Kidney (tissue), 22 donors: ENCODE measurements at places on chromosomes 7 and 10.
A peak's percentile ranks its signal among the peaks of the same experiment; 100 is the strongest.

DNA sequence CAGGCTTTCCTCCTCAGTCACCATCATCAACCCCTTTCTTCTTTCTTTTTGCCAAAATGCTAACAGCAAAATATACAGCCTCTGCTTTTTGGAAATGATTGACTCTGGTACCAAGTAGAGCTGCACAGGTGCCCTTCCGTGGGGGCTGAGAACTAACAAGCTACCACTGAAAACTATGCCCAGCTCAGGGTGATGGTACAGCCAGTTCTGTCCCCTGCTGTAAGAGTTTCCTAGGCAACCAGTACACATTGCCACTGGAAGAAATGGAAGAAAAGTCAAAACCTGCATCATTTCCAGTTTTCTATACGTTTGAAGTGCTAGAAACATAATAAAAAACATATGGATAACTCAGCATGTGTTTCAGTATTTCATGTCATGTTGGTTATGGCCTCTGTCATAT lies 297.5 kb downstream of the PRKG1 start:
- no peak for DNase-seq

DNA sequence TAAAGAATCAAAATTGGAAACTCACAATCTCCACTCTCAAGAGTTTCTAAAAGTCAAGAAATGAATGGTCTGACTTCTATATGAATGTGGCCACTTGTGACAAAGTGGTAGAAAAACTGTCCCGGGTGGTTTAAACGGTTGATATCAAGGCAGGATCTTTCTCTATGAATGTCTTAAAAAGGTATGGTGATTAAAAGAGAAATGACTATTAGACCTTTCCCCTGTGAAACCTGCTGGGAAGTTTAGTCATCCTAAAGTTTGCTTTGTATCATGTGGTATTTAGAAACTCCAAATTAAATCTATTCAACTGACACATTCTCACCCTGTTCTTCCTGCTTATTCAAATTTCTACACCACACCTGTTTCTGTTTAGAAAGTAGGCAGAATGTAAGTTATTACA lies 492.5 kb downstream of the XPNPEP1 start:
- no peak for DNase-seq

DNA sequence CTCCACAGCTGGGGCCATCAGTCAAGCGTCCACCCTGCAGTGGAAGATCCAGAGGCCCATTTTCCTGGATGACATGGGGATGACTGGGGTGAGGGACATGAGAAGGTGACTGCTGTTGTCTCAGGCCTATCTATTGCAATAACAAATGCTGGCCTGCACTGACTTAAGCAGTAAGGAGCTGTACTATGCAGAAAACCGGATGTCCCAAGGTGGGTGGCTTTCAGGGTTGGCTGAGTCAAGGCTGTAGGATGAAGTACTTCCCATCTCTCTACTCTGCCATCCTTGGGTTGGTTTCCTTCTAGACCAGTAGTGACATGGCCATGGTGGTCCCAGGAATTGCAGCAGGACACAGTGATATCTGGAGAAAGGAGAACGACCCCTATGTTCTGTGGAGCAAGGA lies 48.1 kb downstream of the NEURL1 start:
- no peak for DNase-seq

- DNase-seq: no peak
Measured at GRCh38 chr7:45192621-45193041, 35.0 kb downstream of the RAMP3 start.

DNA sequence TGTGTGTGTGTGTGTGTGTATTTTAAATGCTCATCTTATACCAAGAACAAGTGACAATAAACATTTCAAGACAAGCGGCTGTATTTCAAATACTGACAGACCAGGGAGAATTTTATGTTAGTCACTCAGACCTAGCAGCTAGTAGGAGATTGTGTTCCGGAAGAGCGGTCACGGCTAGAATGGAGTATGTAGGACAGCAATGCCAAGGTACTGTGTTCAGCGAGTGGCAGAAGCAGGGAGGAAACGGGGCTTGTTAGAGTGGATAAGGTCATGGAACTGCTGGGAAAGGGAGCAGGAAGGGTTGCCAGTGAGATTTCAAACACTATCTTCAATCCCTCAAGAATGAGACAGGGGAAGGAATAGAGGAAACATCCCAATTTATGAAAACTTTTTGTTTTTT lies 260.5 kb upstream of the PITRM1 start:
- DNase-seq: peak; percentile 82

- no peak for DNase-seq
Measured at GRCh38 chr10:70601746-70602145, 795 bp downstream of the PRF1 start.

- DNase-seq: no peak
Measured at GRCh38 chr10:12638103-12638502, 288.8 kb downstream of the CAMK1D start.

GRCh38 chr10:30415593-30415992 lies 18.4 kb upstream of the MAP3K8 start:
- no peak for DNase-seq

DNA sequence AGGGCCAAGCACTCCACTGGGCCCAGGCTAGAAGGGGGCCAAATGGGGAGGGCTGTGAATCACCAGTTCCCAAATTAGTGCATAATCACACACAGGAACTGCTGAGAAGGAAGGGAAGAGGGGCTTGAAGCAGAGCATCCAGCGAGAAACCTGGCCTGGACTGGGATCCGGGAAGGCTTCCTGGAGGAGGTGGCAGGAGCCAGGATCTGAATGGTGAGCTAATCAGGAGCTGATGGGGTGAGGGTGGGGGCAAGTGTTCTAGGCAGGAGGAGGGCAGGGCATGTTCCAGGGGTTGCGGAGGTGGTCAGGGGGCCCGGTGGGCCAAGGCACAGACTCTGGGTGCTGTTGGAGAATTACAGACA lies 12.6 kb downstream of the PWWP2B start:
- peak; percentile 42 for DNase-seq

GRCh38 chr7:157630301-157630853 lies 293.6 kb downstream of the DNAJB6 start:
- no peak for DNase-seq

DNA sequence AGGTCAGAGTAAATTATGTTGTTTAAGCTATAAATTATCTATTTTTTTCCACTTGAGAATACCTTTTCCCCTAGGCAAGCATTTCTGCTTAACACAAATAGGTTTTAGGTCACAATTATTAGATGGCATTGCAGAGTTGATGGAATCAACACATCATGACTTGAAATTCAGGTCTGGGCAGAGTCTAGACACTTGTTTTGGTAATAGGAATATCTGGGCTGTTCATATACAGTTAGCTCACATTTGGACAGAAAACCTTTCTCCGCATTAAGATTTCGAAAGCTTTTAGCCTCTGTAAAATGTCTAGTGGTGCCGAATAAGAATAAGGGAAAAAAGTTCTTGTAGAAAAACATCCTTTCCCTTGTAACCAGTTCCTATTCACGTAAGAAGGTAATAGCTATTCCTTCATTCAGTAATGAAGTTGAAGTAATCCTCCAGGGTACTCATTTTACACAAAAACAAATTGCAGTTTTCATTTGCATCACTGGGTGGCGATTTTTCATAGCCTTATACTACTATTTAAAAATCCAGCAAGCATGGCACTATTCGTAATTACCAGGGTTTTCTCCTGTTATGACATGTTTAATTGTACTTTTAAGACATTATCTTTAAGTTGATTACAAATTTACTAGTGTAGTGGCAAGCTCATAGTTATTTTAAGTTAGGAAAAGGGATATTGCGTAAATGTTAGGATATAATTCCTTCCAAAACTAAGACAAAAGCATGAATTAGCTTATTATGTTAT lies 37.0 kb downstream of the RPA3 start:
- DNase-seq: no peak

- no peak for DNase-seq
Measured at GRCh38 chr7:143492043-143492471, 14.4 kb downstream of the TAS2R41 start.

GRCh38 chr10:101940916-101941315 lies 97.3 kb upstream of the KCNIP2 start:
- no peak for DNase-seq

GRCh38 chr10:71520042-71520441 lies 123.3 kb downstream of the CDH23 start:
- DNase-seq: no peak

DNA sequence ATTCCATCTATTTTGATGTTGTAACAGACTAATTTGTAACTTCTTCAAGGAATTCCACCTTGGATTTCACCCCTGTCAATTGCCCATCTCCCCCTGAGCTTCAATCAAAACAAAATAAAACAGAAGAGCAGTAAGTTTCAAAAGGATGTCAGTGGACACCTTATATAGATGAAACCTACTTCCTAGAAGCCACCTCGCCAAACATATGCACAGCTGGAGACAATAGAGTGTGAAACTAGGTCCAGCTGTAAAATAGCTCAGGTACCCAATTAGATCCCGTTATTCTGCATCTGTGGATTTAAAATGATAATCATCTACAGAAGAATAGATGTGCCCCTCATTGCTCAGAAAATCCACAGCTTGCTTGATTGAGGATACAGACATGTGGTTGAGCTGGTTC lies 598.6 kb downstream of the SH2D4B start:
- no peak for DNase-seq

DNA sequence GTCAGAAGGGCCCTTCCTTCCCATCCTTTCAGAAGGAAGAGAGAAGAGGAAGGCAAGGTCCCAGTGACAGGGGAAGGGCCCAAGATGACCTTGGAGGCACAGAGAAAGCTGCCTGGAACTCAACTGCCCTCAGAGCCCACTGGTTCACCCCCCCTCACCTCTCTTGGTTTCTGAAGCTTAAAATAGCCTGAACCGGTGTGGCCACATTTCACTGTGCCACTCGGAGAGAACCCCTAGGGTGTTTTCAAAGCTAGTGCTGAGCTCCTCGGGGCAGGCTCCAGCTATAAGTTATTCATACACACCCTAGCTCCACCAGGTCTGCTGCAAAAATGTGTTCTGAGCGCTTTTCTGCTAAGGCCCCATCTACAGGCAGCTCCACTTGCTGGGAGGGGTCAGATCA lies 60.9 kb upstream of the ADRB1 start:
- DNase-seq: peak; percentile 72

DNA sequence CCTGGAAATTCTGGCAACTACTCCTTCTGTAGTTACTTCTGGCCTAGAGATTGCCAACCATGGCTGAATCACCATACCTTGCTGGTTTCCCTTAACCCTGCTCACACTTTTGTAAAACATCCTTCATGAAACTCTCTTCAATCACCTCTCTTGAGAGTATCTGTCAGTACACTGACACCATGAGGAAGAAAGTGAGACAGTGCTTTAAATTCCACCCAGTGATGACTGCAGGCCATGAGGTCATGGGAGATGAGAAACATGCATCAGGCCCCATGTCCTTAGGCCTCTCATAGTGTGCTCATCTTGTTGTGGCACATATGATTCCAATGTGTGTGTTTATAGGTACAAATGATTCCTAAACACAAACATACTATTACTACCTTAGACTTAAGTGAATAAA lies 24.6 kb upstream of the NAMPT start:
- DNase-seq: no peak

GRCh38 chr7:88256906-88257305 lies 37.1 kb upstream of the SRI start:
- DNase-seq: no peak

GRCh38 chr10:93149761-93150160 lies 76.1 kb downstream of the CYP26A1 start:
- DNase-seq: no peak

GRCh38 chr7:36639826-36640225 lies 84.5 kb downstream of the AOAH start:
- DNase-seq: no peak

GRCh38 chr10:61456095-61456789 lies 3.1 kb upstream of the TMEM26 start:
- DNase-seq: peak; percentile 44

GRCh38 chr7:23012908-23013714 lies 819 bp downstream of the HYCC1 start:
- peak; percentile 57 for DNase-seq

DNA sequence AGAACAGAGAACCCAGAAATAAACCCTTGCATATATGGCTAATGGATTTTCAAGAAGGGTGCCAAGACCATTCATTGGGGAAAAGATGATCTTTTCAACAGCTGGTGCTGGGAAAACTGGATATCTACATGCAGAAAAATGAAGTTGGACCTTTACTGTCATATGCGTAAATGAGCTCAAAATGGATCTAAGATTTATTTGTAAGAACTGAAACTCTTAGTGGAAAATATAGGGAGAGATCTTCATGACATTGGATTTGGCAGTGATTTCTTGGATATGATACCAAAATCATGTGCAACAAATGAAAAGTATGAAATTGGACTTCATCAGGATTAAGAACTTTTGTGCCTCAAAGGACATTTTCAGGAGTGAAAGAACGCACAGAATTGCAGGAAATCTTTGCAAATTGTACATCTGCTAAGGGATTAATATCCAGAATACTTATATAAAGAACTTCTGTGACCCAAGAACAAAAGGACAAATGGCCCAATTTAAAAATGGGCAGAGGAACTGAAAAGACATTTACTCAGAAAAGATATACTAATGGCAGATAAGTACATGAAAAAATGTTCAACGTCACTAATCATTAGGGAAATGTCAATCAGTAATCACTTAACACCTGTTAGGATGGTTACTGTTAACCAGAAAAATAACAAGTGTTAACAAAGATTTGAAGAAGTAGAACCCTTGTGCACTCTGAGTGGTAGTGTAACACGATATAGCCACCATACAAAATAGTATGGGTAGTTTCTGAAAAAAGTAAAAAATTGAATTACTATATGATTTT lies 6.1 kb downstream of the DBF4 start:
- no peak for DNase-seq

DNA sequence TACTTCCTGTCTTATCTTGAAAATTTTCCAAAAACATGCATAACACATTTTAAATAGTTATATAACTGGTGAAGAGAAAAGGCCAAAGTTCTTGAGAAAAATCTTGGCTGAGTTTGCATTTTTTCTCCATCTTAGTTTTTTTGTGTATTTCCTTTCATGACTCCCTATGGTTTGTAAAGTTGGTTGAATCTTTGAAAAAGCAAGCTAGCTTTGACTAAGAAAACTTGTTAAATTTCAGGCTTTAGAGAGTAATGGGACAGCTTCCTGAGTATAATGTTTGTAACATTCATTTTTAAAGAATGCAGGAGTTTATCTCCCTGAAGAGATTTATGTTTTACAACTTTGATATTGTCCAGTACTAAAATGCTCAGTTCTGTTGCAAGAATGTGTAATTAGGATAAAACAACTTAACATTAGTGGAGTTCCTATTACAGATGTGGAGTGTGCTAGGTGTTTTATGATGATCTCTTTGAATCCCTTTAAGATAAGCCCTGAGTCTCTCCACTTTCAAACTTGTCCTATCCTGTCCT lies 11.1 kb upstream of the HERPUD2 start:
- no peak for DNase-seq
